Cardiac septum (tissue), 1 donor: ENCODE measurements at places on chromosomes 6 and 20.
A peak's percentile ranks its signal among the peaks of the same experiment; 100 is the strongest.

DNA sequence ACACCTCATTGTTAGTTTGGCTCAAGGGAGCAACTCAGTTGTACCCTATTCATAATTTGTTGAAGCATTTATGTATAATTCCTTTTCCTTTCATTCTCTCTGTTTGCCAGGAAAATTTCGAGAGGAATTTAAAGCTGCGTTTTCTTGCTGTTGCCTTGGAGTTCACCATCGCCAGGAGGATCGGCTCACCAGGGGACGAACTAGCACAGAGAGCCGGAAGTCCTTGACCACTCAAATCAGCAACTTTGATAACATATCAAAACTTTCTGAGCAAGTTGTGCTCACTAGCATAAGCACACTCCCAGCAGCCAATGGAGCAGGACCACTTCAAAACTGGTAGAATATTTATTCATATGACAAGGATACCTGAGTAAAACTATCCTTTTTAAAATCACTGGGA lies 45.2 kb upstream of the GFRAL start:
- DNase-seq: no peak

DNA sequence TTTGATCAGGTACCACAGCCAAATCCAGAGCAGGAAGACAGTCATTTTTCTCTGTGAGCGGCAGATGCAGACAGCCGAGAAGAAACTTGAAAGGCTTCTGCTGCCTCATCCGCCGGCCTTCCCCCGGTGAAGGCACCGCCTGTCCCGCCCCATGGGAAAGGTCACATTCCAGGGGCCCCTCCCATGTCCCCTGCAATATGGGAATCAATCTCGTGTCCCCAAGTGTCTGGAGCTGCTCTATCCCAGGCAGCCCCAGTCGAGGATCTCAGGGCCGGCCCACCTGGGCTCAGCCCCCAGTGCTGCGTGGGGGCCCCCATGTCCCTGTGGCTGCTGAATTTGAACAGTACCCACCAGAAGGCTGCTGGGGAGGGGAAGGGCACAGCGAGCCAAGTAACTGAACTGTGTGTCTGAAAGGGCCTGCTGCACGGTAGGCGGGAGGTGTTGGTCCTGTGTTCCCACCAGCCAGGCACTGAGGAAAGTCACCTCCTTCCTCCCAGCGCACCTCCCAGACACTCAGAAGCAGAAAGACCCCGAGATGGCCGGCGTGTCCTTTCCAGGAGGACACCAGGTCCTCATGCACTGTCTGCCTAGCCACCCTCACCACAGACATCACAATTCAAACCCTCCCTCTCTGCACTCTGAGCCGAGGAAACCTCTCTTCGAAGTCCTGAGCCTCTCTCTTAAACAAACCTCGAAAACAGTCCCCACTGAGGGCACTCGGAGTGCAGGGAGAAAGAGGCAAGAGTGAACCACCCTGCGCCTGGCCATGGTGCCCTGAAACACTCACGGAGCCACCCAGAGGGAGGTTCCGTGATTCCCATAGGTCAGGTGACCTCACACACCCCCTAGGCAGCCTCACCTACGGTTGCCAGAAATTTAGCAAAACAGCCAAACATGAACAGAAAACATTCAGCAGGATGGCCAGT lies 99.3 kb downstream of the PSMB1 start:
- DNase-seq: peak; percentile 51

DNA sequence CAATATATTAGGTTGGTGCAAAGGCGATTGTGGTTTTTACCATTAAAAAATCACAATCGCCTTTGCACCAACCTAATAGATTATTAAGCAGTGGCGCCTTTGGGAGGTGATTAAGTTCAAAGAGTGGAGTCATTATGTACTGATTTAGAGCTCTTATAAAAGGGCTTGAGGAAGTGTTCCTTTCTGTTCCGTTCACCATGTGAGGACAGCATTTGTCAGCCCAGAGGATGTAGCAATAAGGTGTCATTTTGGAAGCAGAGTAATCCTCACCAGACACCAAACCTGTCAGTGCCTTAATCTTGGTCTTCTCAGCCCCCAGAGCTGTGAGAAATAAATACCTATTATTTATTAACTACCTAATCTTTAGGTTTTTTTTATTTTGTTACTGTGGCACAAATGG lies 542.1 kb upstream of the MAN1A1 start:
- DNase-seq: no peak

- peak; percentile 58 for DNase-seq
These were observed 15.7 kb downstream of the ADISSP start for GRCh38 chr20:3751675-3752385.

- DNase-seq: no peak
These were observed 43.2 kb upstream of the TMX4 start for GRCh38 chr20:8062756-8063155.

DNA sequence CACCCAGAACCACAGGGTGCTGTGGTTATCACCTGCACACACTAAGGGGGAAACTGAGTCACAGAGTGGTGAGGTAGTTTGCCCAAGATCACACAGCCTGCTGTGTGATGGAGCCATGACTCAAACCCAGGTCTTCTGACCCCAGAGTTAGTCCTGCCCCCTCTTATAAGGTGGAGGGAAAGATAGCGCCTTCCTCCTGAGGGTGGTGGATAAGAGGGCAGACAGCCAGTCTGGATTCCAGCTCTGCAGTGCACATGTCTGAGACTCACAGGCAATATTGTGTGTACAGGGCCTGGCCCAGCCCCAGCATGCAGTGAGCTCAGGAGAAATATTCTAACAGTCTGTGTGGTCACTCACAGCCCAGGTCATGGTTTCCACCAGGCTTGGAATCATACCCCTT lies 393.7 kb downstream of the CDH4 start:
- DNase-seq: no peak

DNA sequence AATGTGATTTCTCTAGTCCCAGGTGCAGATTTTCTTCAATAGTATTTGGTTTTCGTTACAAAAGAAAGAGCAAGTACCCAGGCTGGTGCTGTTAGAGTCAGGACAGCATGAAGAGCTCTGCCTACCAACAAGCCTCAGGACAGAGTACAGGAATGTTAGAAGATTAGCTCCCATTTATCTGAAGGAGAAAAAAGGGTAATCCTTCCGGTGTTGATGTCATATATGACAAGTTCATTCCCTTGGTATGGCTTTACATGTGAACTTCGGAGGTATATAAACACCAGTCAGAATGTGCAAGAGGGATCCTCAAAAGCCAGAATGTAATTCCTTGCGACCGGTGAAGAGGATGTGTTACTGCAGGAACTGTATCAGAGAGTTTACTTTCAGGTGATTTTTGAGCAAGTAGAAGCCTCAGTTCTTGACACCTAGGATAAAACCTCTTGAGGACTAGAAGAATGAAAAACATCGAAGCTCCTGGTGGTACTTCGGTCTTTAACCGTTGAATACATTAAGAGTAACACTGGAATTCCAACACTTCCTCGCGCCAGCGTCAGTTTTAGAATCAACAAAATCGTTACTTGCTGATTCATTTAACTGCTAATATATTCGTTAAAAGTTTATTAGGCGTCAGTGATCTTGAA lies 194.2 kb upstream of the ZNF184 start:
- no peak for DNase-seq

DNA sequence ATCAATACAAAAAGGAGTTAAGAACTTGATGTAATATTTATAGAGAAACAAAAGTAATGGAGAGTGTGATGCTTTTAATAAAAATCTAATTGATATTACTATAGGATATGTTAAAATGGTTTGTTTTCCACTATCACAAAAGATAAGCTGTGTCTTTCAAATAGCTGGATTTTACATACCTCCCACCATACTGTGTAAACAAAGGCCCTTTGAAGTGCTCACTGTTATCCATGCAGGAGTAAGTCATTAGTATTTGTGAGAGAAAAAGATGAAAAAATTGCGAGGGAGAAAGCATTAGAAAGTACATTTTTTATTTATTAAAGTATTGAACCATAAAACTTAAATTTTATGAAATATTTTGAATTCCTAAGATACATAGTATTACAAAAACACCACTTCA lies 733.0 kb downstream of the GRIK2 start:
- no peak for DNase-seq

DNA sequence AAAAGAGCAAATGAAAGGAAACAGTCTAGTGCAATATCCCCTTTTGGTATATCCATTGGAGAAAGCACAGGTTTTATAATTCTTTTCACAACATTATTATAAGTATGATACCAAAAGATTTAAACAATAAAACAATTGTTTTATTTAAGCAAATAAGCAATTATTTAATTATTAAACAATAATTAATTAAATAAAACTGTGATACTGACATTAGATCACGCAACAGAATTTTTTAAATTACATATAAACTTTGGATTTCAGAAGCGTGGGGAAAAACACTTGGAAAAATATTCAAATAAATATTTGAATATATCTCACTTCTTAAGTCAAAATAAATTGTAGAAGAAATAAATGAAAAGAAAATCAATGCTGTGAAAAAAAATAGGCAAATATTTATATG lies 76.2 kb upstream of the STXBP5 start:
- no peak for DNase-seq

GRCh38 chr6:107246972-107247615 lies 131.8 kb upstream of the BEND3 start:
- no peak for DNase-seq

DNA sequence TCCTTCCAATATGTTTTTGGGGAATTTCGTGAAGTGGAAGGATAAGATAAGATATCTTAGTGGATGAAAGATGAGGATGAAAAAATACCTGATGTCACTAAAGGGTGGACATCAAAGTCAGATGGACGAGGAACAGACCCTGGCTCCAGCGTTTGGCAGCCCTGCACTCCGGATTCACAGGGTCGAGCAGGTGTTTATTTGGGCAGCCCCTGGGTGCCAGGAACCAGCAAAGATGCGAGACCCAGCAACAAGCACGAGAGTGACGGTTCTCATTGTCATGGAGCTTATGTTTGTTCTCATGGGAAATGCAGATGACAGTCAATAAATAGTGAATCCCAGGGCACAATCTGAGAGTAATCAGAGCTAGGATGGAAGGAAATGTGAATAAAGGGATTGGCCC lies 131.1 kb downstream of the PHACTR3 start:
- peak; percentile 46 for DNase-seq

DNA sequence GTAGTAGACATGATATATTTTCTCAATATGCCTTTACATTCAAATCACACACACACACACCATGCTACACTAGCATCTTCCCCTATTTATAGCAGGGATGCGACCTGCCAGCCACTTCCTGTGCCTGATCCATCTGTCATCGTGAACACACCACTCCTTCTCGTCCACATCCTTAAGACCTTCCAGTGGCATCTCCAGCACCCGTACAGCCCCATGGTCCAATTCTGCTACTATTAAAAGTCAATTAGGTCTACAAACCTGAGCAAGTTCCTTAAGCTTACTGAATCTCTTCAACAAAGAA lies 54.5 kb downstream of the KIF16B start:
- DNase-seq: no peak

DNA sequence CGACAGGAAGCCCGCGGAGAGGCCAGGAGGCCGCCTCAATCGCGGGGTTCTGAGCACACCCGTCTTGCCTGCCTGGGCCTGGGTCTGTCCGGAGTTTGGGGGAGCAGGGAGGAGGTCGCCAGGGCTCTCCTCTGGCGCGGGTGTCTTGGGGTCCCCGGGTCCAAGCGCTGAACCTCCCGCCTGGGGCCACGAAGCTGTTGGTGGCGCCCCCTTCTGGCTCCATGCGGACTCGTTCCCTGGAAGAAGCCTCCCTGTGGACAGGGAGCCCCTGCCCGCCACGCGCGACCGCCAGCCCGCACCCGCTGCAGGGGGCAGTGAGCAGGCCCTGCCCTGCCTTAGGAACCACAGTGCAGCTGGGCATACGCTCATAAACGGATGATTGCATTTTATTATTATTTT lies 44.7 kb downstream of the MCUR1 start:
- no peak for DNase-seq

- no peak for DNase-seq
These were observed 38.7 kb downstream of the YTHDF1 start for GRCh38 chr20:63177134-63177784.

- DNase-seq: no peak
These were observed 240.1 kb downstream of the KCNQ5 start for GRCh38 chr6:72861935-72862432.

- no peak for DNase-seq
These were observed 212.7 kb downstream of the CDKAL1 start for GRCh38 chr6:20746805-20747558.

DNA sequence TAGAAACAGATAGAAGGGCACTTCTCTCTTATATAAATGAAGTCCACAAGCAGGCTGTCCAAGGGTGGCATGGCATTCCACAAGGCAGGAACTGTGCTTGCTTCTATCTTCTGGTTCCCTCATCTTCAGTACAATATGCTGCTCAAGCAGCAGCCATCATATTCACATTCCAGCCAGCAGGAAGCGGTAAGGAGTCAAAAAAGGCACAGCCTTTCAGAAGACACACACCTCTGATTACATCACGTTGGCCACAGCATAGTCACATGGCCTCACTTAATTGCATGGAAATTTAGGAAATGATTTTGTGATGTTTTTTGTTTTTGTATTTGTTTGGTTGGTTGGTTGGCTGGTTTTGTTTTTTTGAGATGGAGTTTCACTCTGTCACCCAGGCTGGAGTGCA lies 19.0 kb downstream of the REM1 start:
- DNase-seq: no peak

GRCh38 chr6:159122453-159122852 lies 46.7 kb upstream of the FNDC1 start:
- DNase-seq: no peak

GRCh38 chr6:128370072-128370471 lies 150.3 kb downstream of the PTPRK start:
- DNase-seq: no peak

DNA sequence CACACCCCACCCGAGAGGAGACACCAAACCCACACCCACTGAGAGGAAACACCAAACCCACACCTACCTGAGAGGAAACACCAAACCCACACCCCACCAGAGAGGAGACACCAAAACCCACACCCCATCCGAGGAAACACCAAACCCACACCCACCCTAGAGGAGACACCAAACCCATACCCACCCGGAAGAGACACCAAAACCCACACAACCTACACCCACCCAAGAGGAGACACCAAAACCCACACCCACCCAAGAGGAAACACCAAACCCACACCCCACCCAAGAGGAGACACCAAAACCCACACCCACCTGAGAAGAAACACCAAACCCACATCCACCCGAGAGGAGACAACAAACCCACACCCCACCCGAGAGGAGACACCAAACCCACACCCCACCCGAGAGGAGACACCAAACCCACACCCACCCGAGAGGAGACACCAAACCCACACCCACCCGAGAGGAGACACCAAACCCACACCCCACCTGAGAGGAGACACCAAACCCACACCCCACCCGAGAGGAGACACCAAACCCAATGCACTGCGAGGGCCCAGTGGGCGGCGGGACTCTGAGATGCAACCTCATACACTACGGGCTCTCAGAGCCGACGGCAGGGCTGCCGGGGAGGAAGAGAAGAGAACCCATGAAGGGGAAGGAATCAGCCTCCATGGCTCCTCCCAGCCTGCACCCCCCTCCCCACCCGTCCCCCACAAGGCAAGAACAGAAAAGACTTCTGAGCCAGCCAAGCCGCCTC lies 83.3 kb downstream of the TAF4 start:
- no peak for DNase-seq
